ENCODE measurements at places on chromosomes 6 and 20.

DNA sequence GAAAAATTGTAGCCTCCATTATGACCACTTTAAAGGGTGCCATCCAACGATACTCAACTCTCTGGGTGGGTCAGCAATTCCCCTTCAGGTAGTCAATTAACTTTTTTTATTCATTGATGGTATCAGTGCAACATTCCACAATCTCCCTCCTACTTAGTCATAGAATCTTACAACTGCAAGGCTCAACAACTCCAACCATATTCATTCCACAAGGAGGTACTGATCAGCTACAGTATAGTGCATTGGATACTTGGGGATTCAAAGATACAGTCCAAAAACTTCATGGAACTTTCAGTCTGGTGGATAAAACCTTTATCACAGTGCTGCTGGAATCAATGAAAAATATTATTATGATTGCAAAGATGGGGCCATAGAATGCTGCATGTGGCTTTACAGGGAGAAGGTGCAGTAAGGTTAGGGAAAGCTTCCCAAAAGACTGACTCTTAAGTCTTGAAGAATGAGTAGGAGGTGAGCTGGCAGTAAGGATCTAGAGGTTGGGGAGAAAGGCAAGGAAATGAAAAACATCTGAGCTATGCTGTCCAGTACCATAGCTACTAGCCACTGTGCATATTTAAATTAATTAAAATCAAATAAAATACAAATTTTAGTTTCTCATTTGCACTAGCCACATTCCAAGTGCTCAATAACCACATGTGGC is 314.7 kb upstream of the PRDM1 start:
- H3K4me1 ChIP-seq = peaks cover 24% of the 10 kb centered on the region

GRCh38 chr6:127290391-127291265 is 24.0 kb downstream of the RNF146 start:
- DNase-seq = no peak
- H3K4me1 ChIP-seq = no peaks in the 10 kb centered on the region
- H3K36me3 ChIP-seq = no peaks in the 10 kb centered on the region
- H3K4me3 ChIP-seq = no peak overlapping the region

- no peaks in the 10 kb centered on the region for H3K36me3 ChIP-seq
- no peak overlapping the region for H3K4me3 ChIP-seq
- no peak overlapping the region for H3K27ac ChIP-seq
- peak; percentile 66 for DNase-seq
- H3K4me1 ChIP-seq = no peaks in the 10 kb centered on the region
- no peaks in the 10 kb centered on the region for H3K27me3 ChIP-seq
Observed at GRCh38 chr6:161498359-161498758, 224.5 kb upstream of the AGPAT4 start.

DNA sequence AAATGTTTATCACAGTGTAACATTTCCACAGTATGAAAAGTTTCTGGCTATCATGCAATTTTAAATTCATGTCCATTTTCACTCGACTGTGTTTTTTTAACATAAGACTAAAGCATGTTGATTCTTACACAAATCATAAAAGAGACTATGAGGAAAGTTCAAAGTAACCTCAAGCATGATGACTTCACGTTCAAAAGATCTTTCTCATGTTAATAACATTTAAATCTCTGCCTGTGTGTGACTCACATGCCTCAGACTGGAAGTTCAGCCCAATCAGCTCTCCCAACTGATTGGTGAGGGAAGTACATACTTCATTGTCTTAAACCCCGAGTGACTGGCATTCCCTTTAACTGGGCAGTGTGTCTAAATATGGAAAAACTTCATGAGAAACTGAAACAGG is 37.4 kb downstream of the ATXN1 start:
- H3K4me1 ChIP-seq = peaks cover 79% of the 10 kb centered on the region
- DNase-seq = peak; percentile 84
- no peaks in the 10 kb centered on the region for H3K27me3 ChIP-seq
- H3K36me3 ChIP-seq = no peaks in the 10 kb centered on the region
- peak overlapping the region; percentile 4 for H3K27ac ChIP-seq
- H3K4me3 ChIP-seq = no peak overlapping the region

GRCh38 chr6:38345586-38345985 is 294.1 kb downstream of the BTBD9 start:
- DNase-seq = no peak
- H3K36me3 ChIP-seq = no peaks in the 10 kb centered on the region
- no peaks in the 10 kb centered on the region for H3K27me3 ChIP-seq
- peaks cover 2% of the 10 kb centered on the region for H3K4me1 ChIP-seq
- H3K4me3 ChIP-seq = no peak overlapping the region

- H3K27me3 ChIP-seq = no peaks in the 10 kb centered on the region
- H3K4me3 ChIP-seq = no peak overlapping the region
- DNase-seq = no peak
- no peaks in the 10 kb centered on the region for H3K36me3 ChIP-seq
- H3K27ac ChIP-seq = no peak overlapping the region
- no peaks in the 10 kb centered on the region for H3K4me1 ChIP-seq
Observed at GRCh38 chr6:12369781-12370262, 79.7 kb downstream of the EDN1 start.

DNA sequence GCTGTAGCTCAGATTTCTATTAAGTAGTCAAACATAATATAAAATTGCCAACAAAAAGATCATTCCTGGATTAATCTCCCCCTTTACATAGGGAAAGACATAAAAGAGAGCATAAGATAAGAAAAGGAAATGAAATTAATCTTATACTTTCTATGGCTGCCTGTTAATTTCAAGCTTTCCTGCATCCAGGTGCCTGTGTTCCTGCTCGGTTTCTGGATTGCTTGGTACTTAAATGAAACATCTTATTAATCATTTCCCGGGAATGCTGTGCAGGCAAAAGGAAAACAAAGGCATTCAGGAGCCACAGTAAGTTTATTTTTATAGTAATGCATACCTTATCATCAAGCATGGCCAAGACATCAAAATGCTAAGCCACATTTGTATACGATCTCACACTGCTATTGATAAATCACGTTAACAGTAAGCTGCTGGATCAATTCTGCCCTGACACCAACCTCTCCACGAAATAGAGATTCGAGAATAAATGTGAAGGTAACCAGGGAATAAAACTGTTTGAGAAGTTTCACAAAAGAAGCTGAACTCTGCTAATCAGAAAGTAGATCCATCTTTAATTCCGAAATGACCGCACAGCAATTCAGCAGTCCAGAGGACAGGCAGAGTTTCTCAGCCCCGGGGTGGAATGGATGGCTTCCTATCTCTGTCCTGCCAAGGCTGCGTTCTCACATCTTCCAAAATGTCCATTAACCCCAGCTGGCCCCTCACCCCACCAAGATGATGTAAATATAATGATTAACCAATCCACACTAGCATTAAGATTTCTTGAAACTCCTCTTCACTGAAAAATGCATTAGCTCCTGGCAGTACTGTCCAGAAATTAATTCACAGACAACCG is 32.6 kb upstream of the APCDD1L start:
- no peaks in the 10 kb centered on the region for H3K36me3 ChIP-seq
- no peaks in the 10 kb centered on the region for H3K4me1 ChIP-seq
- no peak for DNase-seq
- no peak overlapping the region for H3K4me3 ChIP-seq
- H3K27ac ChIP-seq = no peak overlapping the region
- H3K27me3 ChIP-seq = peaks cover 2% of the 10 kb centered on the region

DNA sequence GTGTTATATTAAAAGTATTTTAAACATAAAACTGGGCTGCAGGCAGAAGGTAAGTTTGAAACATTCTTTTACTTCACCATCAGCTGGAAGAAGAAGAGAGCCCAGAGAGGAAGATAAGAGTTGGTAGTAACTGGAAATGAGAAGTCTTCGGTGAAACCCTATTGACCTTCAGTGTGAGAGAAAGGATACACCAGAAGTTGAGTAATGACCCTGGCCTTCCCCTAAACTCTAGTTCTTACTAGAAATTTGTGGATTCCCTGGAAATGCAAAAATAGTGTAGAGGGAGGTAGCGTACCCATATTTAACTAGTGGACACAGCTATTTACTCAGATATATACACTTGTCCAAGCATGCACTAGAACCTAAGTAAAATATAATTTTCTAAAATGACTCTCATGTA is 8.0 kb upstream of the EPM2A start:
- H3K36me3 ChIP-seq = no peaks in the 10 kb centered on the region
- no peak overlapping the region for H3K4me3 ChIP-seq
- no peak for DNase-seq

GRCh38 chr20:24971376-24972101 is 21.0 kb downstream of the APMAP start:
- H3K27ac ChIP-seq = no peak overlapping the region
- no peaks in the 10 kb centered on the region for H3K27me3 ChIP-seq
- H3K4me3 ChIP-seq = no peak overlapping the region
- peaks cover 22% of the 10 kb centered on the region for H3K36me3 ChIP-seq

DNA sequence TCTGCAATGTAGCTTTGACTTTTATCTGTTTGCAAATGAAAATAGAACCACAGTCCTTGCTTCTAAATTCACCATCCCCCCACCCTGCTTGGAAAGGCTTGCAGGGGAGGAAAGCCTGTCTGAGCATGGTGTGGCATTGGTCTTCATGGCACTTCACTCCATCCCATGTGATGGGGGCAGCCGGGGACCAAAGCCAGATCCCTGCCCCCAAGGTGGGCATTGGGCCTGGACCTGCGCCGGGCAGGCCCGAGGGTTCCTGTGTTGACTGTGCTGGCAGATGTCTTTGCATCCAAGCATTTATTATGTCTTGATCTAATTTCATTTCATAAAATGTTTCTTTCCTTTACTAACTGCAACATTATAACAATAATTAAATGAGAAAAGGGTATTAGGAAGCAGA is 120.0 kb downstream of the SYNDIG1 start:
- H3K4me1 ChIP-seq = no peaks in the 10 kb centered on the region
- H3K36me3 ChIP-seq = no peaks in the 10 kb centered on the region
- no peak overlapping the region for H3K4me3 ChIP-seq
- no peak for DNase-seq
- no peak overlapping the region for H3K27ac ChIP-seq

DNA sequence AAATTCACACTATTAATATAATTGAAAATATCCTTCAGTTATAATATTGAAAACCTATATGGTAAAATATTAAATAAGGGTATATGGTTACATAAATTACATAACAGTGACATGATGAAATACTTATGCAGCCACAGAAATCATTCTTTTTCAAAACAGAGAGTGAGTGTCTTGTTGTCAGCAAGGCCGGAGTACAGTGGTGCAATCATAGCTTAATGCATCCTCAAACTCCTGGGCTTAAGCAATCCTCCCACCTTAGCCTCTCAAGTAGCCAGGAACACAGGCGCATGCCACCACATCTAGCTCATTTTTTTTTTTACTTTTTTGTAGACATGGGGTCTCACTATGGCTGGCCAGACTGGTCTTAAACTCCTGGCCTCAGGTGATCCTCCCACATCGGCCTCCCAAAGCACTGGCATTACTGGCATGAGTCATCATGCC is 40.4 kb downstream of the FAM8A1 start:
- H3K36me3 ChIP-seq = peaks cover 28% of the 10 kb centered on the region
- no peak for DNase-seq
- H3K27ac ChIP-seq = no peak overlapping the region
- no peak overlapping the region for H3K4me3 ChIP-seq
- H3K27me3 ChIP-seq = no peaks in the 10 kb centered on the region
- H3K4me1 ChIP-seq = no peaks in the 10 kb centered on the region

DNA sequence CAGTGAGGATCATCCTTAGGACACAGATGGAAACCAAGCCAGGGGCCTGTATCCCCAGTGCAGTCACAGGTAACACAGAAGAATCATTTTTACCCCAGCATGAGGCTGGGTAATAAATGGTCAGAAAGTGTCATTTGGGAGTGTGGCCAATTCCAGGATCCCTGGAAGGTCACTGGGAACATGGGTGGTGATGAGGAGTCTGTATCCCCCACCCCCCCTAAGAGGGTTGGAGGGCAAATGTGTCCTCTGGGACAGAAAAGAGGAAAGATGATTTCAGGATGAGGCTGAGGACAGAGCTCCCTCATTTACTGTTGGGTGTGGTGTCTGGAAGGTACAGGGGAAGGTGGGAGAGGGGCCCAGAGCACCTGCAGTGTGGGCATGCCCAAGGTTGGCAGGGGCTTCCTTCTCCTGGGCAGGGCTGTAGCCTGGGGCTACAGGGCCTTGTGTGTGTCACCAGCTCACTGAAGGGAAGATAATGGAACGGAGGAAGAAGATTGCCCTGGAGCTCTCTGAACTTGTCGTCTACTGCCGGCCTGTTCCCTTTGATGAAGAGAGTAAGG is 34.5 kb downstream of the PLCG1 start:
- DNase-seq = no peak
- H3K36me3 ChIP-seq = peaks cover 14% of the 10 kb centered on the region
- H3K4me3 ChIP-seq = no peak overlapping the region
- no peaks in the 10 kb centered on the region for H3K4me1 ChIP-seq
- H3K27me3 ChIP-seq = no peaks in the 10 kb centered on the region

GRCh38 chr6:3019065-3019464 is 19.4 kb downstream of the NQO2 start:
- DNase-seq = no peak
- no peak overlapping the region for H3K27ac ChIP-seq
- no peak overlapping the region for H3K4me3 ChIP-seq
- H3K36me3 ChIP-seq = peaks cover 41% of the 10 kb centered on the region
- no peaks in the 10 kb centered on the region for H3K27me3 ChIP-seq

DNA sequence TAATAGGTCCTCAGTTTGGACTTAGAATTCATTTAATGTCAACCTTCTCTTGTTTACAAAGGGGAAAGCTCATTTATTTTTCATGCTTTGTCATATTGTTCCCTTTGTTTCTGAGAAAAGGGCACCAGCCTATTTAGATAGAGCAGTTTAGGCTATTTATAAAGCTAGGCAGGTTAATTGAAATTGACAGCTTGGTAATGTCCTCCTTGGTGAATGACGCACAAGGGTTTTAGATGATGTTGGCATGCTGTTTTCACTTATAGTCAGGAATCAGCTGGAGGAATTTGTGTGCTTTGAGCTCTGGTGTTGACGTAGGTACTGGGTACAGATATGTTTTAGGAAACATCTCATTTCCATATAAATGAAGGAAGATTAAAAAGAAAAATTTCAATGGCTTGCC is 45.2 kb downstream of the BCKDHB start:
- H3K27me3 ChIP-seq = no peaks in the 10 kb centered on the region
- no peak overlapping the region for H3K27ac ChIP-seq
- no peak for DNase-seq
- no peak overlapping the region for H3K4me3 ChIP-seq

DNA sequence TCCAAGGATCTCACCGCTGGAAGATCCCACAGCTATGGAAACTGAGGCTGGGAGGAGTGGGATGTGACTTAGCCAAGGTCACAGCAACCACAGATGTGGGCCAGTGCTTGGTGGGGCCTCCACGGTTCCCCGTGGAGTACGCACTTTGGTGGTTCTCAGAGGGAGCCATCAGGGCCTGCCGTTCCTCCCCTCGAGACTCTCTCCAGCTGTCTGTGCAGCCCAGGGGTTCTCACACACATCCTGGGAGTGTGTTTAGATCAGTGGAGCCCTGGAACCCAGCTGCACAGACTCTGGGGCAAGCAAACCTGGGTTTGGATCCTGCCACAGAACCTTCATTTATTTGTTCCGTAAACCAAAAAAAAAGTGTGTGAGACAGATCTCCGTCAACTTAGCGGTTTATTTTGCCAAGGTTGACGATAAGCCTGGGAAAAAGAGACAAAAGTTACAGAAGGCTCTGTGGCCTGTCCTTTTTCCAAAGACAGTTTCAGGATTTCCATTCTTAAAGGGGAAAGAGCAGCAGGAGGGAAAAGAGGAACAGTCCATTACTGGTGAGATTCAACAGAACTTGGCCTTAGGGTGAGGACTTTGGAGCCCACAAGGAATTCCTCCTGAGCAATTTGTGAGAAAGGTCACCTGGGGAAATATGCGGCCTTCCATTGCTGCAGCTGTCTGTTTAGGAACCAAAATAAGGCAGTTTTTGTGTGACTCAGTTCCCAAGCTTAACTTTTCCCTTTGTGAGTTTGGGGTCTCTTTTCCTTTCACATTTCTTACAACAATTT is 13.6 kb upstream of the MYMX start:
- H3K36me3 ChIP-seq = no peaks in the 10 kb centered on the region
- H3K4me3 ChIP-seq = no peak overlapping the region
- no peak for DNase-seq
- H3K27me3 ChIP-seq = no peaks in the 10 kb centered on the region
- peaks cover 10% of the 10 kb centered on the region for H3K4me1 ChIP-seq

Data from HCT116 (cell line).